Tibial artery (tissue), 4 donors: ENCODE measurements at places on chromosomes 16 and 17.

GRCh38 chr17:33291248-33292200 lies 1.6 kb downstream of the ASIC2 start:
- no peak for DNase-seq

DNA sequence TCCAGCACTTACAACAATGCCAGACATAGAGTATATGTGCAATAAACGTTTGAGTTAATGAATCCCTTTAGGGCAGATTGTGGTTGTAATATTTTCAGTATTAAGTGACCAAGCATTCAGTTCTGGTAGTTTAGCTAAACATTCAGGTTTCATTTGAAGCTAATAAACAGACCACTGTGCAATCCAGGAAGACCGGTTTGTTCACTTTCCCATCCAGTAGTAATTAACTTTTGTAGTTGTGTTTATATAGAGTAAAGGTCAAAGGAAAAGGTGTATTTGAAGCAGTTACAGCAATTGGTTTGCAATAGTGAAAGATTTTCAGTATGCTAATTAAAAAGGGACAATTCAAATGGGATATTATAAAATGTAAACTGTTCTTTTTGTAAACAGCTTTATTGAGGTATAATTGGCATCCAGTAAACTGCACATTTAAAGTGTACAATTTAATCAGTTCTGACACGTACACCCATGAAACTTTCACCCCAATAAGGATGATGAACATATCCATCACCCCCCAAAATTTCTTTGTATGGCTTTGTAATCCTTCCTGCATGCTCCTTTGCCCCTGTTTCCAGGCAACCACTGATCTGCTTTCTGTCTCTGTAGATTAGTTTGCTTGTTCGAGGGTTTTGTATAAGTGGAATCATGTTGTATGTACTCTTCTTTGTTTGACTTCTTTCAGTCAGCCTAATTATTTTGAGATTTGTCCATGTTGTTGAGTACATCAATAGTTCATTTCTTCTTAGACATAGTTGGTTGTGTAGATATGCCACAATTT lies 26.3 kb downstream of the MRTFB start:
- no peak for DNase-seq

DNA sequence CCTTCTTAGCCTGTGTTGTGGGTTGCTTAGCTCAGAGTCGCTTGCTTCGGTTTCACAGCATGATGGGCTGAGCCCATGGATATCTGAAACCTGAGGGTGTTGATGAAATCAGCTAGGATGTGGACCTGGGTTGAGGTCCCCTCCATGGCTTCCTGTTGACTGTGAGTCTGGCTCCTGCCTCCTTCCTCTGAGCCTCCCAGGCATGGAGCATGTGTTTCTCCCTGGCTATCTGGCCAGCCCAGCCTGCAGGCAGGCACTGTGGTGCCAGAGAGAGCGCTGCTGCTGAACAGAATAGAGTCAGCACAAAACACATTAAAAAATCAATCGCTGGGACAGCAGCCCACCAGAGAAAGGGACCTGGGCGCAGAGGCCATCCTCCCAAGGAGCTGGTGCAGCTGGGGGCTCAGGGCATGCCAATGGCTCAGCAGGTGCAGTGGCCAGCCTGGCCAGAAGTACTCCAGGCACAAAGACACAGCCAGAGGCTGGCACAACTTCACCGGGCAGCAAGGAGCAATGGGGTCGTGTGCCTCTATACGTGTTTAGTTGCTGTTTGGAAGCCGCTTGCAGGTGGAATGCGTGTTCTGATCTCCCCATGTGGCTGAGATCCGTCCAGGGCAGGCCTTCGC lies 28.3 kb upstream of the GPRC5C start:
- no peak for DNase-seq

- no peak for DNase-seq
Observed at GRCh38 chr17:62085511-62086408, 20.7 kb upstream of the MED13 start.

DNA sequence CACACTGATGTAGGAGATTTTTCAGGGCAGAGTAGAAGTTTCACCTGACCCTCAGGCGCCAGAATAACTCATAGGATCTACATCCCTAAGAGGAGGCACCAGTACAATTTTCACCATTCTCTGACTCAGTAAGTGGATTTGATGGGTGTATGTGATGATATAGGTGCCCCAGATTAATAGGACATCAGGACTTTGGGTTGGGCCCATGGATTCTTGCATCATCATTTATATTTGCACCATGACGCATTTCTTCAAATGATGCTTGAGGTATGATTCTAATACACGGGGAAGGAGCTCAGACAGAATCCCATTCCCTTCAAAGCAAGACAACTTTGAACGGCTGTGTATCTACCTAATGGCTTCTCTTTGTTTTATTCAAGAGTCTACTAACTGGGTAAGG lies 173.2 kb downstream of the TMEM114 start:
- DNase-seq: no peak

DNA sequence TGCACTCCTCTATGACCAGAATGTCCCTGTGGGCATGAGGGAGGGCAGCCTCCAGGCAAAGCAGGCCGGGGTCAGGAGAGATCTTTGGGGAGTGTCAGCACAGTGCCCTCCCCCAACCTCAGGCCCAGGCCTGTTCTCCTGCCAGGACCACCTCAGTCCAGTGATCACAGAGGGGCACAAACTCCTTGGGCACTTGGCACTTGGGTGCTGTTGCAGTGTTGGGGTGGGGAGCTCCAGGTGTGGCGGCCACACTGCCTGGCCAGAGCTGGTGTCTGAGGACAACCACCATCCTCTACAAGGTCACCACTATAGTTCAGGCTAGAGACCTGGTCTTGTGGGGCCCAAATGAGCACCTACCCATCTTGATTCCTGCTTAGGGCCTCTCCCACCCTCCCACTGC lies 37.2 kb downstream of the SMPD3 start:
- no peak for DNase-seq

GRCh38 chr16:66696669-66697630 lies at the start of gene CMTM4:
TSS of gene CMTM4 (minus strand) at chr16:66696743. CDS start at chr16:66696525, 218 bp downstream.
- peak; percentile 80 for DNase-seq

GRCh38 chr17:17386094-17386800 lies 83.1 kb downstream of the NT5M start:
- DNase-seq: no peak

DNA sequence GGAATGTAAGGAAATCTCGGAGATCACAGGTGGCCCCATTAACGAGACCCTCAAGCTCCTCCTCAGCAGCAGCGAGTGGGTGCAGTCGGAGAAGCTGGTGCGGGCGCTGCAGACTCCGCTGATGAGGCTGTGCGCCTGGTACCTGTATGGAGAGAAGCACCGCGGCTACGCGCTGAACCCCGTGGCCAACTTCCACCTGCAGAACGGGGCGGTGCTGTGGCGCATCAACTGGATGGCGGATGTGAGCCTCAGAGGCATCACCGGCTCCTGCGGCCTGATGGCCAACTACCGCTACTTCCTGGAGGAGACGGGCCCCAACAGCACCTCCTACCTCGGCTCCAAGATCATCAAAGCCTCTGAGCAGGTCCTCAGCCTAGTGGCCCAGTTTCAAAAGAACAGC lies 16.2 kb downstream of the MLYCD start:
- no peak for DNase-seq

DNA sequence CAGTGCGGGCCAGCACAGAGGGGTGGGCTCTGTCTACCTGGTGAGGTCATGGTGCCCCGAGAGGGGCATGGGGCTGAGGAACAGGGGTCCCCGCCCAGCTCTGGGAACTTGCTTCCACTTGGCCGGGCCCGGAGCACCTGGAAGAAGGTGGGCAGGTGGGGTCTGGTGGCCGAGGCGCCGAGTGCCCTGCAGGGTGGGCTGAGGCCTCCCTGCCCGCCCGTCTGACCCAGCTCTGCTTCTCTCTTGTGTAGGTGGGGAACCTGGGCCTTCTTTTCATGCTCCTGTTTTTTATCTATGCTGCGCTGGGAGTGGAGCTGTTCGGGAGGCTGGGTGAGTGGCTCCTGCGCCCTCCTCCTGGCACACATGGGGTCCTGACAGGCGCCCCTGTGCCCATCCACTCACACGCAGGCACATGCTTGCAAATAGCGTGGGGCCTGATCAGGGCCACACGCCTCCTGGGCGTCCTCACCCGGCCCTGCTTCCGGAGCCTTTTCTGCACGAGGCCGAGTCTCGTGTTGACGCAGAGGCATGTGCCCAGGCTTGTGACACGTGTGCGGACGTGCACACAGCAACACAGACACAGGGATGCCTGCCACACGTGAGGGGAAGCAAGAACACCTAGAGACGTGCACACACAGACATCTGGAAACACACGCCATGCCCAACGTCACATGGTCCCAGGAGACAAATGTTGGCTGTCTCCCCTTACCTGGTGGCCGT lies 8.2 kb downstream of the TPSG1 start:
- DNase-seq: no peak

- no peak for DNase-seq
Observed at GRCh38 chr17:49132317-49132698, 261 bp upstream of the B4GALNT2 start.

DNA sequence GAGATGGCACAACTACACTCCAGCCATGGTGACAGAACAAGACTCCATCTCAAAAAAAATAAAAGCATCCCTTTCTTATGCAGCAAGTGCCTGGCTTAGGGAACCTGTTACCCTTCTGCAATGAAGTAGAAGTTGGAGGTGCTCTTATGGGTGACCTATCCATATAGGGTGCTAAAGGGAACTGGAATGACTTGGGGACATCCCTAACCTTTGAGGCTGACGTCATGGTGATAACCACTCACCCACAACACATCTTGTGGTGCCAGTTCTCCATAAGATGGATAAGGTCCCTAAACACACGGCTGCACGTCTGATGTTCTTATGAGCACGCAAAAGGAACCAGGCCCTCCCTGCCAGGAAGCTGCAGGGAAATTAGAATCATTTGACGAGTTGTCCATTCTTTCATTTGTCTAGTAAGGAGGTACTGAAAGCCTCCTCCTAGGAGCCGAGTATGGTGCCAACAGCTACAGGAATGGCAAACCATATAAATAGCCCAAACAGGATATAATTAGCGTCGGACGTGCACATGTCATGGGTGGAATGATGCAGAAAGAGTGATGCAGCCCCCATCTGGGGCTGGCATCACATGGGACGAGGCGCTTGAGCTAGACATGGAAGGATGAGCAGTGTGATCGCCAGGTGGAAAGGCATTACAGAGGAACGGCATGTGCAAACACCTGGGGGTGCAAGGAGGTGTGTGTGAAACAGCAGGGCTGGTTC lies 52.5 kb downstream of the ARHGAP27 start:
- DNase-seq: no peak

DNA sequence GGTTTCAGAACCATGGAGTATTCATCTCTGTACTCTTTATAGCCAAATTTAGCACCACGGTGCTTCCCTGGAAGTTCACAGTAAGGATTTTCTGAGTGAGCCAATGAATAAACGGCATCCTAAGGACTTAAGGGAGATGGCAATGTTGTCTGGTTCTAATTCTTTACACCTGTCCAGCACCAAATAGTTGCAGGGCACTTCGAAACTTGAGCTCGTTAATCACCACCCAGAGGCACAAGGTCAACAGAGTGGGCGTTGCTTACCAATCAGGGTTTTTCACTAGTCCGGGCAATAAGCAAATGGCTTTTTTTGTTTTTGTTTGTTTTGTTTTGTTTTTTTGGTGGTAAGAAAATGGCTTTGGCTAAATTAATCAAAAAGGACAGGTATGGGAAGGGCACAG lies 28.2 kb upstream of the TMEM220 start:
- no peak for DNase-seq

DNA sequence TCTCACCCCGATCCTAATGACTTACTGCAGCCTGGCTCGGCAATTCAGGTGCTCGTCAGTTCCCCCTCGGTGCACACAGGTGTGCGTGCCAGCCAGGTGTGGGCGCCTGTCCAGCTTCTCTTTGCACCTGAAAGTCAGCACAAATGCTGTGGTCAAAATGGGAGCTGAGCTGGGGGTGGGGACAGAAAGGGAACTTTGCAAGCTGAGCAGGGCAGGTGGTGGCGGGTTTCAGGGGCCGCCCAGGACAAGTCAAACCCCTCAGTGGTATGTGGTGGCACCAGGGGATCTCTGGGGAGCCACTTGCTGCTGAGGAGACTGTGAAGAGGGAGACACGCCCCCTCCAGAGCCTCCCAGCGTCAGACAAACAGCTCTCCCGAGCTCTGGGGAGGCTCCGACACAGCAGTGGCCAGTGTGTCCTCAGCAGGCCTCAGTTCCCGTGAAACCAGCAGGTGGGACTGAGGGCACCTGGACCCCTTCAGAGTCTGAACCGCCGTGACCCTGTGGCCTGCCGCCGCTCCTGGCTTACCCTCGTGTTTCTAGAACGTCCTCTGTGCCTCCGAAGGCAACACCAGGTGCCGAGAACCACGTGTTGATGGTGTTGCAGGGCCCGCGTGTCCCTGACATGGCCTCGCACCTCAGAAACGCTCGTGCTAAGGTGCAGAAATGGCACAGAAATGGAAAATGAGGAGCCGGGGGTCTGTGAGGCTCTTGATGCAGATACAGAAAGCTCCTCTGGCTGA lies 233.5 kb upstream of the TNRC6C start:
- no peak for DNase-seq

- peak; percentile 75 for DNase-seq
Observed at GRCh38 chr16:29809031-29809747, 2.8 kb upstream of the PRRT2 start.

DNA sequence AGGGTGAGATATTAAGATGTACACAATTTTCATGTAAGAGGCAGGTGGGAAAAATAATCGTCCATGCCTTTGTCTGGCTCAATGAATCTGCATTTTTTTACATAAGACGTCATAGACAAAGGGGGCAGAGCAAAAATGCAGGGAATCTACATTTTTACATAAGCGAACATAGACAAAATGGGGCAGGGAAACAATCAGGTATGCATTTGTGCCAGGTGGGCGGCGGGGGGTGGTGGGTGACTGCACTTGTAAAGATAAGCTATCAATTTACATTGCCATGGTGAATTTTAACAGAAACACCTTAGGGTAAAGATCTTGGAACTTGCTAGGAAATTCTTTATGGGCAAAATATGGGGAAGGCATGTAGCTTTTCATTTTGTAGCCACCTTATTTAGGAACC lies 96.3 kb upstream of the CES5A start:
- DNase-seq: no peak

DNA sequence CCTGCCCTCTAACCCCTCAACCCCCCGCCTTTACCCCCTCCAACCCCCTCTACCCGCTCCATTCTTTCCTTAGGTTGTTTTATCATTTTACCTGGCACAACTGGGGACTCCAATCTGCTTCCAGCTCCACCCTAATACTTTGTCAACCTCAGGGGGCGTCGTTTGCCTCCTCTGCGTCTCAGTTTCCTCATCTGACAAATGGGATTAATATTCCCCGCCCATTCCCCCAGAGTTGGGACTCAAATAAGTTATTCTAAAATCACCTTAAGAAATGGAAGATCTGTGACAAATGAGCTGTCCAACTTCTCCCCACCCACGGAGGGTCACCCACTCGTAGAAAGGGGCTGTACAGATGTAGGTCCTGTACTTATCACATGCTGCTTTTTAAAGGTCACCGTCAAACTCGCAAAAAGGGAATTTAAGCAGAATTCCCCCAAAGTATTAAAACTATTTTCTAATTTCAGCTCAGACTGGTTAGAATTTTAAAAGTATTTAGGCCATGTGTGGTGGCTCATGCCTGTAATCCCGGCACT lies 40.6 kb upstream of the CPNE2 start:
- no peak for DNase-seq
